Dermis microvascular lymphatic vessel endothelial cell (primary cell): ENCODE measurements at places on chromosomes 3 and 15. TPM values are rescaled to one million over a fixed set of nuclear protein-coding genes. Genes with fewer than 3 reads are reported as not detected.

GRCh38 chr15:73679180-73679579, 5.0 kb upstream of the CD276 start:
- DNase-seq: no peak

GRCh38 chr3:58722561-58722960, 56.0 kb upstream of the FAM3D start:
- no peak for DNase-seq

GRCh38 chr3:14512942-14513327, 27.2 kb downstream of the GRIP2 start:
- no peak for DNase-seq

DNA sequence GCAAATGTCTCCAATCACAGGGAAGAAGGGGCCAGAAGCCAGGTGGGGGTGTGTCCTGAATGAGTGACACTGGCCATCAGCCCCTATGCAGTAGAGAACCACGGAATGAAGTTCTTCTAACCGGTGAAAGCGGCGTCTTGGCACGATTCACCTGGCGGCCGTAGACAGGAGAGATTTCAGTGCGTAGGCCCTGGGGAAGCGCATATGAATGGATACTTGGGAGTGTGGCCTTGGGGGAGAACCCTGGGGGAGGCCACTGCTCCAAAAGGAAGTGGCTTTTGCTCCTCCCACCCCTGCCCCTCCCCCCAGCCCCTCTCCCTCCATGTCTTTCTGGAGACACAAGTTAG, 43.6 kb downstream of the RBPMS2 start:
- no peak for DNase-seq

DNA sequence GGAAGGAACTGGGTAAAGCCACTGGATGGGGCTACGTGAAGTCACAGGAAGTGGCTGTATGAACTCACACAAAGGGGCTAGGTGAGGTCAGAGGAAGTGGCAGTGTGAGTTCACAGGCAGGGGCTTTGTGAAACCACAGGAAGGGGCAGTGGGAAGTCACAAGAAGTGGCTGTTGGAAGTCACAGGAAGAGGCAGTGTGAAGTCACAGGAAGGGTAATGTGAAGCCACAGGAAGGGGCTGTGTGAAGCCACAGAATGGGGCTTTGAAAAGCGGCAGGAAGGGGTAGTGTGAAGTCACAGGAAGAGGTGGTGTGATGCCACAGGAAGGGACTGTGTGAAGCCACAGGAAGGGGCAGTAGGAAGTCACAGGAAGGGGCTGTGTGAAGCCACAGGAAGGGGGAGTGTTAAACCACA, 34.6 kb downstream of the GASK1A start:
- DNase-seq: no peak

DNA sequence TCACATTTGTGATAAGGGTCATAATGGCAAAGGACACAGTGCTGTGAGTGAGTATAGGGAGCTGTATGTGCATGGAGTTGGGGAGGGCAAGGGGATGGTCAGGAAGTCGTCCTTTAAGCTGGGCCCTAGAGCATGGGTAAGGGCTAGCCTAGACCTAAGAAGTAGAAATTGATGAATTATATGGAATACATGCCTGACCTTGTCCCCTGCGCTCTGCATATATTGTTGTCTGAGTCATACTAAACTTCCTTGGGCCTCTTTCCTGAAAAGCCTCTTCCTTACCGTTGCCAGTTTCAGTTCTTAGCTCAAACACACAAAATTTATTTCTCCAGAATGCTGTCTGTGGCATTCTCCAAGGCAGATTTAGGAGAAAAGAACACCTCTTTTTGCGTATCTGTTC, 4.6 kb downstream of the SNRK start:
- no peak for DNase-seq

GRCh38 chr15:44673639-44674038, 10.2 kb upstream of the SPG11 start:
- DNase-seq: no peak

DNA sequence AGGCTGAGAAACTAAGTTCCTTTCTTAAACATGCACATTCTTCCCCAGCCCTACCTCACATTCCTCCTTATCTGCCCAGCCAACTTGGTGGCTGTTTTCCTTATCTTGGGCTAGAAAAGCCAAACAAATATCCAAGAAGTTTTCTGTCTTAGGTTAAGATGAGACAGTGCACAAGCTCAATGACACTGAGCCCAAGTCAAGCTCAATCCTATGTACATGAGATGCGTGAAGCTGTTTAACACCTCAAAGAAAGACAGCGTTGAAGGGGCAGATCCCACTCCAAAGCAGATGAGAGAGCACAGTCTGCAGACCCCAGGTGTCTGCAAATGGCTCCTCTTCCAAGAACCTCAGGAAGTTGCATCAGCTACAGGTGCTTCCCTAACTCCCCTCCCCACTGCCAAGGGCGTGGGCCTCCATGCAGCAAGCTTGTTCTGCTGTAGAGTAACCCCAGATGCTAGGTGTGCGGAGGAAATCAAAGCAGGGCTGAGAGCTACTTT, 16.6 kb downstream of the LRRC2 start:
- DNase-seq: no peak

DNA sequence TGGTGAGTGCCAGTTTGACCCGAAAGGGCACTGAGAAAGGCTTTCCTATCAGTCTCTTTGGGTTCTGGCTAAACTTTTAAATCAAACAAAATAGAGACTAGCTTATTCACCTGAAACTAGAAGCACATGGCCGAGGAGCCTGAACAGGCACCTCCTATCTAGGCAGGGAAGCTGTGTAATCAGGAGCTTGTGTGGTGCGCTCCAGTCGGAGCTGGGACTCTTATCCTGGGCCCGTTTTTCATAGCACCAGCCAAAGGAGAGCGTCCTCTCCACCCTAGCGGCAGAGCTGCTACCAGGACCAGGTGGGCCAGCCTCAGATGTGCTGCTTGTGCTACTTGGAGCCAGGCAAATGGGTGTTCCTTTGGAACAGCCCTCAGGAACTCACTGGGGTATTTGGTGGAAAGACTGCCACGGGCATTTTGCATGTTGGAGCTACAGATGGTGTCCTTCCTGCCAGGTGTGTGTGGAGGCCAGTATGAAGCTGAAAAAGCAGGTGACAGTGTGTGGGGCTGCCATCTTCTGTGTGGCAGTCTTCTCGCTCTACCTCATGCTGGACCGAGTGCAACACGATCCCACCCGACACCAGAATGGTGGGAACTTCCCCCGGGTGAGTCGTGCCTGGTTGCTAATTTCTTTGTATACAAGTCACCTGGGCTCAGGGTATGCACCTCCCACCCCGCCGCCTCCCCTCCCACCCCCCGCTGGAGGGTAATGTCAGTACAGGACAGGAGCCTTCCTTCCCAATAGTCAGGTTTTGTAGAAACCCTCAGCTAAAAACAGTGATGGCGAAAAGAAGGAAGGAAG, 833 bp downstream of the MAN2A2 start:
- no peak for DNase-seq

NRROS gene
- 6.3 and 13.3 TPM in 2 replicates for total RNA-seq
